Cardiac muscle cell (in vitro differentiated cells and primary cell): ENCODE measurements at places on chromosomes 6 and 20. TPM values are rescaled to one million over a fixed set of nuclear protein-coding genes. Genes with fewer than 3 reads are reported as not detected.

DNA sequence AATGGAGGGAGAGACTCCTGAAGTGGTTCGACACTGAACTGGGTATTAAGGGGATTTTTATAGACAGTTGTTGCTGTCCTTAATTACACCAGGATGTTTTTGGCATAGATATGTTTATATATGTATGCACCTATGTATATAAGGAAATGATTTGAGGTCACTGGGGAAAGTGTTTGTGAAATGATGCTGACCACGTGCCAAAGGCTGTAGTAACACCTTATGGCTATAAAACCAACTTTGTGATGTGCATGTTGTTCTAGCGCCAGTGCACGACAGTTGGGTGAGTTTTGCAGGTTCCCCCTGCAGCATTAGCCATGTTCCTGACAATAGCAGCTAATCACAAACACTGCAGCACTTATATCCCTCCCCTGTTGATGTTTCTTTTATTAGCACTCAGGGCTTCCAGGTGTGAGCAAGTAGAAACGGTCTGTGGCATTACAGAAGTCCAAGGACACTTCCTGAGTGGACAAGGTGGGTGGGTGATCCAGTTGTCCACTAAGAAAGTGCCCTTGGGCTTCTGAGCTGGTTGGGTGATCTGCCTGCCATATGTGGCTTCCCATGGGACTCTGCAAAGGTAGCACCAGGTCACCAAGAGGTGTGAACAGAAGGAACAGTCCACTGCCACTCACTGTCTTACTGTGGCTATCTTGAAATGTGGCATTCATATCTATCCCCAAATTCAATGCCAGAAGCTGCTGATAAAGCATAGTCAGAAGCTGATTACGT is 63.0 kb upstream of the RBM24 start:
- no peaks in the 10 kb centered on the region for H3K27me3 ChIP-seq
- H3K4me1 ChIP-seq = peaks cover 8% of the 10 kb centered on the region
- no peak for DNase-seq
- H3K36me3 ChIP-seq = no peaks in the 10 kb centered on the region
- H3K27ac ChIP-seq = no peak overlapping the region

GRCh38 chr20:4067600-4068261 is 52.4 kb upstream of the RNF24 start:
- no peaks in the 10 kb centered on the region for H3K36me3 ChIP-seq
- no peak overlapping the region for H3K27ac ChIP-seq
- DNase-seq = peak; percentile 54
- H3K4me1 ChIP-seq = peaks cover 8% of the 10 kb centered on the region
- H3K4me3 ChIP-seq = no peak overlapping the region

DNA sequence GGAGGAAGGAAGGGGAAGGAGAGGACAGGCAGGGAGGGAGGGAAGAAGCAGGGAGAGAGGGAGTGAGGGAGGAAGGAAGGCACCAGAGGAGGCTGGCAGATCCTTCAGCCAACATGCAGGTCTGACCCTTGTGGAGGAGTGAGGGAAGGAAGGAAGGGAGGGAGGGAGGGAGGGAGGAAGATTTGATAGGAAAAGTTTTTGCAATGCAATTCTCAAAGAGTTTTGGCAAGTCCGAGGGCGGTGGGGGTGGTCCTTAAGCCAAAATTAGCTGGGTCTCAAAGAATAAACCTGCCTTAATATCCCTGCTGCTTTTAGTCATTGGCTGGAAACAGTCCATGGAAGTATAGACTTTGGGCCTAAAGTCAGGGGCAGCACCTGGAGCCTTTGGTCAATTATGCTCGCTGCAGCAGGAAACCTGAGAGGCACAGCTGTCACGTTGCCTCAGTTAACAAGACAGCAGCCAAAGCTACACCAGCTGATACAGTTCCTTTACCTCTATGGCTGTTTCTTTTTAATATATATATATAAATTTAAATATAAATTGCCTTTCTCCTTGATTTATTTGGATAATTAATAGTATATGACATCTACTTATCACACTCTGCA is 115.7 kb upstream of the RALGAPA2 start:
- H3K4me3 ChIP-seq = no peak overlapping the region
- DNase-seq = no peak
- no peaks in the 10 kb centered on the region for H3K4me1 ChIP-seq
- no peaks in the 10 kb centered on the region for H3K36me3 ChIP-seq

DNA sequence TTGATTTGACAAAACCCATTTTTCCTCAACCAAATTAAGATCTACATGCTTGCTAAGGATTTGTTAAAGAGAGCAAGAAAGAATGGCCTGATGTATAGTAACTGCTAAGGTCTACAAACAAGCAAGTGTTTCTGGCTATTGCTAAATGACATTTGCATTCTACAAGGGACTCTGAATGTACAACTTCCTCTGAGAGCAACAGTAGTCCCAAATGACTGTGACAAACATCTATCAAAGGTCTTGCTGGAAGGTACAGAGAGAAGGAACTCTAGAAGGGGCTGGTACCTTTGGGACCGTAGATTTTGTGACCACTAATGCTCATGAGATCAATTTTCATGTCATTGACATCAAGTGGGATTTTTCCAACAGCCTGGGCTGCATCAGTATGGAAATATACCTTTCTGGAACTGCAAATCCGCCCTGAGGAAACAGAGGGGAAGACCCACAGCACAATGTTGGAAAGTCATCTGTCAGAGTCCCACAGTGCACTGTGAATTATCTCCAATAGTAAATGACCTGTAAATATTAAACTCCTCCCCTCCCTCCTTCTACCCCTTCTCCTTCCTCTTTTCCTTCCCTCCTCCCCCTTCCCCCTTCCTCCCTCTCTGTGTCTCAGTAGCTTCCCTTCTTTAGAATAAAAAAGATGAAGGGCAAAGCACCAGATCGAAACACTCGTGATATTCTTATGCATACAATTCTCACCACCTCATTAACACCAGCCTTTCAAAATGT is 15.9 kb upstream of the CPNE1 start:
- H3K36me3 ChIP-seq = no peaks in the 10 kb centered on the region
- H3K27ac ChIP-seq = no peak overlapping the region
- H3K4me3 ChIP-seq = no peak overlapping the region
- H3K4me1 ChIP-seq = no peaks in the 10 kb centered on the region
- no peaks in the 10 kb centered on the region for H3K27me3 ChIP-seq
- DNase-seq = no peak

- no peak for DNase-seq
- H3K36me3 ChIP-seq = no peaks in the 10 kb centered on the region
- H3K4me3 ChIP-seq = no peak overlapping the region
- H3K27me3 ChIP-seq = peaks cover 32% of the 10 kb centered on the region
- H3K27ac ChIP-seq = no peak overlapping the region
- no peaks in the 10 kb centered on the region for H3K4me1 ChIP-seq
Measured at GRCh38 chr20:64157878-64158277, 6.4 kb upstream of the MYT1 start.

Gene CALHM6
- total RNA-seq = 3.0 TPM in 1 of 2 replicates, not detected in the other
